ENCODE measurements at places on chromosomes 7 and 10.

- no peak for DNase-seq
Measured at GRCh38 chr7:900331-901040, 24.1 kb downstream of the GET4 start.

DNA sequence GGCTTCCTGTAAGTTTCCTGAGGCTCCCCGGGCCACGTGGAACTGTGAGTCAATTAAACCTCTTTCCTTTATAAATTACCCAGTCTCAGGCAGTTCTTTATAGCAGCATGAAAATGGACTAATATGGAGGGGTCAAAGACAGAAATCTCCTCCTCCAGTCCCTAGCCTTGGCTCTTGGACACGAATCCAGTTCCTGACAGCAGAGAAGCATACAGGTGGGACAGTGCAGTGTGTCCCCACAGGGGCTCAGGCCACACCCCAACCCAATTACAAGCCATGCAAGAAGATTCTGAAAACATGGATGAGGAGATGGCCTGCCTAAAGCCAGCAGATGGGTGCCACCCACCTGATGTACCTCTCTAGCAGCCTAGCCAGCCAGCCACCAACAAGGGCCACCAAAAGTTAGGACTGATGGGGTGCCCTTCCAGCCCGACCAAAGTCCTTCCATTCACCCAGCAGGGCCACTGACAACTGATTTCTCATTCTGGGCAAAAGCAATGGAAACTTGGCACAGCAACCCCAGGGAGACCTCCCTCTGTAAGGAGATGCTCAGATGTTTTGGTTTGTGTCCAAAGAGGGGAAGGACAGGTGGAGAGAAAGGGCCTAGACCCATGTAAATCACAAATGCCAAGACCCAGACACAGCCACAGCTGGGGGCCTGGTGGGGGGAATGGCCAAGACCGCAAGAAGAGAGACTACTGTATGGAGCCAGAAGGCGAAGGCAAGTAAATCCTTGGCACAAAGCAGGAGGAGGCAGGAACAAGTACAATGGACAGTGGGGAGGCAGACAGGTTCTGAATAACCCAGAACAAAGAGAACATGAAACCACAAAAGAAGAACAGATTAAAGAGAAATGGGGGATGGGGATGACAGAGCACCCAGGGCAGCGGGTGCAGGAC is 13.6 kb downstream of the GPRIN2 start:
- DNase-seq, result peak; percentile 6

DNA sequence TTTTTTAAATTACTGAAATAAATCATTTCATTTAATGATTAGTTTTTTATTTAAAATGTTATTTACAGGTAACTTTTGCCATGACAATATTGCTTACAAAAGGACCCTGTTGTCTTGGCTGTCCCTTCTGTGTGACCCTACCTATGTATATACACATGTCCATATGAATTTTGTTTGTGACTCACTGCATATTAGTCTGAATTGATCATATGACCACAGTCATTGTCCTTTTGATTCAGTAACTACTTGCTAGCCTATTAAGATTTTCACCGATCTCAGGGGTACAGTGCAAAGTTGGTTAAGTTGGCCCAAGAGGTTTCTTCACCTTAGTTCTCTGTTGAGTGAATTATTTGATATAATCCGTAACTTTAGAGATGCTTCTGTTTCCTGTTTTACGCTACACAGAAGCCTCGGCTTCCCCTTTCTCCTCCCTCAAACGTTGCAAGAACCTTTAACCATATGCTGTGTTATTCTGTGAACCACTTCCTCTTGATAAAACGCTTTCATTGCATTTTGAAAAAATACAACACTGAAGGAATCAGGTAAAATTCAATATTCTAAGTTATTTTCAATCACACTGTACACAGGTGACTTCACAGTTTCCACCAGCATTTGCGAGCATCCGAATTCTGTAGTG is 43.9 kb downstream of the APBB1IP start:
- DNase-seq, result no peak

- peak; percentile 70 for DNase-seq
Measured at GRCh38 chr10:69629897-69630650, at the start of gene FAM241B. Gene FAM241B (plus strand): TSS chr10:69630247. CDS start chr10:69631744, 1,497 bp downstream.

- DNase-seq, result no peak
Measured at GRCh38 chr7:46391231-46392201, 470.4 kb upstream of the IGFBP3 start.

DNA sequence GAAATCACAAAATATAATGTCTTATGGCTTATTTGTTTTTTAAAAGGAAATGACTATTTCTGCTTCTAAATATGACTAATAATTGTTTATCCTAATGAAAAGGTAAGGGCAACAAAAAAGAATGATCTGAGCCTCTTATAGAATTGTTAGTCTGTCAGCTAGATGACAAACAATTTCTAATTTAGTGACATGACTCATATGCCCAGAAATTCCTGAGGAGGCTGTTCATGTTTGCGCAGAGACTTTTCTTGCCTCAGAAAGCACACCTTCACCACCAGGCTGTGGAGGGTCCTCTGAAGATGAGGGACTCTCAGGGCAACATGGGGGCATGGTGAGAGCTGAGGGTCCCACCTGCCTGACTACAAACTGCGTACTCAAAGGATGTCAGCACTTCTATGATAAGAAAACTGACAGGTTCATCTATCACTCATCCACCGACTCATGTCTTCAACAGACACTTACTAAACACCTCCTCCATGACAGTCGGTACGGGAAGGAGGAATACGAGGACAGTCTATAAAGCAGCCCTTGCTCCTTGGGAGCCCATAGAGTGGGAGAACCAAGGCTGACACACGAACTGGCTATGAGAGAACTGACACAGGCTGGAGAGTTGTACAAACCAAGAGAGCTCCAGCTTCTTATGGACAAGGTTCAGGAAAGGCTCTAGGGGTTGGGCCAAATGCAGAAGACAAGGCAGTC is 102.0 kb downstream of the PKD1L1 start:
- DNase-seq, result no peak

GRCh38 chr7:108368466-108368865 is 87.8 kb downstream of the NRCAM start:
- DNase-seq, result no peak

- no peak for DNase-seq
Measured at GRCh38 chr7:140375892-140376730, 22.2 kb downstream of the SLC37A3 start.

GRCh38 chr10:124644771-124645415 is 99.3 kb downstream of the FAM53B start:
- DNase-seq, result no peak

GRCh38 chr10:6065406-6065805 is 3.2 kb upstream of the IL2RA start:
- no peak for DNase-seq

GRCh38 chr10:44004913-44005787 is 356.5 kb upstream of the ZNF32 start:
- no peak for DNase-seq

DNA sequence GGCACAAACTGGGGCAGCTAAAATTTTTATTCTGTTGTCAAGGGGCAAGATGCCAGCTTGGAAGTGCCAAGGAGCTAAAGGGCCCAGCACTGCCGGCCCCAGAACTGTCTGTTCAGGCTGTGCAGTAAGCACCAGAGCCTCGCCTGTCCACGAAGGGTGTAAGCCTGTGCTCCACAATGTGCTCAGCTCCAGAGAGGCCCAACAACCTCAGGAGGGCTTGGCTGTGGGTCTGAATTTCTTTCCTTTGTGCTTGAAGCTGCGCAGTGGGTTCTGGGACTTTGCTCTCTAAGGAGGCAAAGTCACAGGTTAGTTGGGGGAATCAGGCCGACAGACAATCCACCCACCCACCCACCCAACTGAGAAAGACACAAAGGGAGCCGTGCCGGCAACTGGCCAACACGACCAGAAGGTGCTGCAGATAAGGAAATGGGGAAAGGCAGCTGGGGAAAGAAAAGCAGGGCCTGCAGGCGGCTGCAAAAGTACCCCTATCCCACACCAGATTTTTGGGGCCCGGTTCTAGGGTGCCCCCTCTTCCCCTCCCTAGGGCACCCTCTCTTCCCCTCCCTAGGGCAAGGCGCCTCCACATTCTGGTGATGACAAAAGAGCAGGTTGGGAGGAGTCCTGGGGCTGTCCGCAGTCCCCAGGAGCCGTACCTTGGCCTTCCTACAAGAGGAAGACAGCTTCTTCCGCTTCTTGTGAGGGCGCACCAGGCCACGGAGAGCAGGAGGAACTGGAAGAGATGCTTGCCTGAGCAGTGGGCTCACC is 7.7 kb downstream of the DDX56 start:
- no peak for DNase-seq

- DNase-seq, result no peak
Measured at GRCh38 chr10:131134001-131134576, 177.4 kb downstream of the TCERG1L start.

DNA sequence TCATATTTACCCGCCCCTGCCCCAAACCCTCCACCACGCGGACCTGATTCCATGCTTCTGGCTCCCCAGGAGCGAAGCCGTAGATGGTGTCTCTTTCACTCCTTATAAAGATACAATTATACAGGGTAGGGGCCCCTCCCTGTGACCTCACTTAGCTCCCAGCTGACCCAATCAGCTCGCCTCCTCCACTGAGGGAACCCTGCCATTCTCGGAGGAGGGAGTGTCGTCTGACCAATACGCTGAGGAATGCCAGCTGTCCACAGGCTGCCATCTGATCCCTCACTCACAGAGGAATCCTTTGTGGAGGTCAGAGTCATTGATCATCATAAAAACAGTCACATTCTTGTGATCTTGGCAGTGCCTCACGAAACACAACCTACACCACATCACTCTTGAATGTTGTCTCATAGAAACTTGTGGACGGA is 67.5 kb upstream of the INSIG1 start:
- DNase-seq, result no peak

DNA sequence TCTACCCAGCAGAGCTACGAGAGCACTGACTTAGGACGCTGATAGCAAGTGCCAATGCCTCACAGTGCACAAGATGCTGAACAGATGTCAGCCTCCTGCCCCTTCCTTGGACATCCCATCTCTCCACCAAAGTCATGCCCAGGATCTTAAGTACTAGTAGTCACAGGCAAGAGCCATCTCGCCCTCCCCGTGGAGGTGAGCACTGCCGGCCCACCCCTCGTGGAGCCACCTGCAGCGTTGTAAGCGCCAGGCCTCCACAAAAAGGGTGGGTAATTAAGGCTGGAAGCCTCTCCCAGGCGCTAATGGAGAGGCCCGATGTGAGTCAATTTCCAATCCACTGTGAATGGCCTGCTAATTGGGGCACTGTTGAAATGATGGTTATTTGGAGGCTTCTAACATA is 156.2 kb downstream of the GRID1 start:
- no peak for DNase-seq

GRCh38 chr10:77463967-77464745 is 173.5 kb downstream of the KCNMA1 start:
- DNase-seq, result no peak

GRCh38 chr7:1289666-1290025 is 57.0 kb downstream of the UNCX start:
- DNase-seq, result no peak

DNA sequence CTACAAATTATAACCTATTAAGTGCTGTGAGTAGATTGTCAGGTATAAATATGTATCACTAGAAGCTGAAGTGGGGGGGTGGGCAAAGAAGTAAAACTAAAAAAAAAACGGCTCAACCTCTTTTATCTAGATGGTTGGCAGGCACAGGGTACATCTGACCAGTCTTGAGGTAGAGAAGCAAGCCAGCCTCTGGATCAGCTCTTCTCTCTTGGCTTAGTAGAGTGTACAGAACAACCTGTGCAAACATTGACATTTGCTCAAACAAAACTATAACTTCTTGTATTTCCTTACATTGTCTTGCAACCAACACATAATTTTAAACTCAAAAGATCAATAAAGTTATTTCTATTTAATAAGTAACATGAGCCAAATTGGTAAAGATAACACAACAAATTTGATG is 25.6 kb downstream of the DNA2 start:
- no peak for DNase-seq

DNA sequence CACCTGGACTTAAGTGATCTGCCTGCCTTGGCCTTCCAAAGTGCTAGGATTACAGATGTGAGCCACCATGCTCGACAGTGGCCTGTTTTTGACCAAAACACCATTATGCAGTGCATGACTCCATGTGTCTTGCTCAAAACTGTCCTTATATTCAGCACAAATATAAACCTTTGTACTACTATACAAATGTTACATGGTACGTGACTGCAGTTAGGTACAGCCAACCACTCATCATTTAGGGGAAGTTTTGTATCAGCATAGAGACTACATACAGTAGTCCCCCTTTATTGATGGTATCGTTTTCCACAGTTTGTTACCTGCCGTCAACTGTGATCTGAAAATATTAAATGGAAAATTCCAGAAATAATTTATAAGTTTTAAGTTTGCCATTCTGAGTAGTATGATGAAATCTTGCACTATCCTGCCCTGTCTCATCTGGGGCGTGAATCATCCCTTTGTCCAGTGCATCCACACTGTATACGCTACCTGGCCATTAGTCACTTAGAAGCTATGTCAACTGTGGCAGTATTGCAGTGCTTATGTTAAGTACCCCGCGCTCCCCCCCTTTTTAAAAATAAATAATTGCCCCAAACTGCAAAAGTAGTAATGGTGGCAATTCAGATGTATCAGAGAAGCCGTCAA is 23.3 kb upstream of the ZNF282 start:
- DNase-seq, result no peak

DNA sequence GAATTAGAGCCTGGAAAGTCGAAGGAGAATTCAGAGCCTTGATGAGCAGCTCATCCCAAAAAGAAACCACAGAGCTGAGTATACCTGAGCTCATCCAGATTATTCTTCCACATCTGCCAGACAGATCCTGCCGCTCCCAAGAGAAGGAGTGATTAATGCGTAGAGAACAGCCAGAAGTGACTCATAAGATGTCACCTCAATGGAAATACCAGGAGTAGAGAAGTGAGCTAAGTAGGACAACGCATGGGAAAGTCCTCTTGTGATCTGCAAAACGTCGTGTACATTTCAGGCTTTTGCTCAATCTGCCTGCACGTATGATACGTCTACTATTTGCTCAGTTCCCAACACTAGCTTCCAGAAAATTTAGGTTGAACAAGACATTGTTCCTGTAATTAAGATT is 230.5 kb upstream of the AUTS2 start:
- DNase-seq, result no peak
